Stimulated activated CD8-positive, alpha-beta memory T cell treated with anti-CD3 and anti-CD28 coated beads, Interleukin-12 subunit alpha, Interleukin-12 subunit beta, amount 100 ng/mL, for 1 hour (primary cell): ENCODE measurements at places on chromosomes 4 and X.

DNA sequence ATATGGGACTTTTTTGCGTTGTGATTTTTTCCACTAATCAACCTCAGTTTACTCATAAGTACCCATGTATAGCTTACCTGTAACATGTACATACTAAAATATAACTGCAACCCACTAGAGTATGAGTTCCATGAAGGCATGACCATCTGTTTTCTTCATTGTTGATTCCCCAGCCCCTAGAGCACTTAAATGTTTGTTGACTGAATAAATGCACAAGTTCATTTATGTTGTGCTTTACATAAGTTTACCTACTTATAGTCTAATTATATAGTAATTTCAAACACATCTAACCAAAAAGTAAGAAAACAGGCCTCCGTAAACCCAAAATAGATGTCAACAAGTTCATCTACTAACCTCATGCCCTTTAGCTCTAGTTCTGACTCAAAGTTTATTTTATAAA is 34.7 kb downstream of the DCHS2 start:
- DNase-seq = no peak

- no peak for DNase-seq
Observed at GRCh38 chrX:117996918-117997480, 119.6 kb downstream of the KLHL13 start.

GRCh38 chr4:132593717-132594400 is 555.2 kb upstream of the PCDH10 start:
- DNase-seq = no peak

DNA sequence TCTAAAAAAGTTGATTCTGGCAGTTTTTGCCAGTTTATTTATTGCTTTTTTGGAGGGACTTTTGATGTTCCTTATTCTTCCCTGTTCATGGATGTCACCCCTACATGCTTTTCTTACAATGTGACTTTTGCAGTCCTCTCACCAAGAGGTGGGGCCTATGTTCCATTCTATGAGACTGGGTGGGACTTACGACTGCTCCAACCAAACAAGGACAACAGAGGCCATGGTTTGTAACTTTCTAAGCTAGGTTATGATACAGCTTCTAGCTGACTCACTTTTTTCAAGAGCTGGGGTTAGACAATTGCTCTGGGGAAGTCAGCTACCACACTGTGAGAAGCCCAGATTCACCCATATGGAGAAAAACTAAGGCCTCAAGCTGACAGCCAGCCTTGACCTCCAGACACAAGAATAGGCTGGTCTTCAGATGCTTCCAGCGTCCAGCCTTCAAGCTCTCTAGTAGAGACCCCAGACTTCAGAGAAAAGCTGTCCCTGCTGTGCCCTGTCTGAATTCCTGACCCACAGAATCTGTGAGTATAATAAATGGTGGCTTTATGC is 39.5 kb downstream of the ENOPH1 start:
- no peak for DNase-seq

GRCh38 chr4:122673252-122673651 is 52.4 kb upstream of the IL21 start:
- no peak for DNase-seq
